ENCODE measurements at places on chromosomes 5 and 9.

DNA sequence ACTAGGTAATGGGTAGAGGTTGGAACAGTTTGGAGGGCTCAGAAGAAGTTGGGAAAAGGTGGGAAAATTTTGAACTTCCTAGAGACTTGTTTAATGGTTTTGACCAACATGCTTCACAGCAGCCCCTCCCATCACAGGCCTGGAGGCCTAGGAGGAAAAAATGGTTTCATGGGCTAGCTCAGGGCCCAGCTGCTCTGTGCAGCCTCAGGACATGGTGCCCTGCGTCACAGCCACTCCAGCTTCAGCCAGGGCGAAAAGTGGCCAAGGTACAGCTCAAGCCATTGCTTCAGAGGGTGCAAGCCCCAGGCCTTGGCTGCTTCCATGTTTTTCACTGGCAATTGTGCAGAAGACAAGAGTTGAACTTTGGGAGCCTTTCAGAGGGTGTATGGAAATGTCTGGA lies 453.7 kb downstream of the LRRC70 start:
- no peak for DNase-seq

GRCh38 chr9:134959126-134959970 lies 41.6 kb upstream of the FCN1 start:
- no peak for DNase-seq

GRCh38 chr5:54883374-54884194 lies 101.8 kb downstream of the ESM1 start:
- DNase-seq = no peak

DNA sequence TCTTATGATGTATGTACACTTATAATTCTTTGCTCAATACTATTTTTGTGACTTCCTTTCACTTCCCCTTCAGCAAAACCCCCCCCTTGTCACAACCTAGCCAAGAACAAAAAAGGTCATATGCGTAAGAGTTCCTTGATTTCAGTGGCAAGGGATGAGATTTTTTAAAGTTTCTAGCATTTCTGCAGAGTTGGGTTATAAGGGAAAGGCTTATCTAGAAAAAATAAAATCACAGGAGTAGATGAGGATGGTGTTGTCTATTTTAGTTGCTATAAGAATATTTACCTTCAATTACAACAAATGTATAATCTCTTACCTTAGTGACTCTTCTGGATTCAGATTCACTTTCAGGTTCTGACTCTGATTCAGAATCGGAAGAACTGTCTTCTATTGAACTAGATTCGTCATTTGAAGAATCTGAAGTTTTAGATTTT lies 184.6 kb downstream of the AP3B1 start:
- no peak for DNase-seq

DNA sequence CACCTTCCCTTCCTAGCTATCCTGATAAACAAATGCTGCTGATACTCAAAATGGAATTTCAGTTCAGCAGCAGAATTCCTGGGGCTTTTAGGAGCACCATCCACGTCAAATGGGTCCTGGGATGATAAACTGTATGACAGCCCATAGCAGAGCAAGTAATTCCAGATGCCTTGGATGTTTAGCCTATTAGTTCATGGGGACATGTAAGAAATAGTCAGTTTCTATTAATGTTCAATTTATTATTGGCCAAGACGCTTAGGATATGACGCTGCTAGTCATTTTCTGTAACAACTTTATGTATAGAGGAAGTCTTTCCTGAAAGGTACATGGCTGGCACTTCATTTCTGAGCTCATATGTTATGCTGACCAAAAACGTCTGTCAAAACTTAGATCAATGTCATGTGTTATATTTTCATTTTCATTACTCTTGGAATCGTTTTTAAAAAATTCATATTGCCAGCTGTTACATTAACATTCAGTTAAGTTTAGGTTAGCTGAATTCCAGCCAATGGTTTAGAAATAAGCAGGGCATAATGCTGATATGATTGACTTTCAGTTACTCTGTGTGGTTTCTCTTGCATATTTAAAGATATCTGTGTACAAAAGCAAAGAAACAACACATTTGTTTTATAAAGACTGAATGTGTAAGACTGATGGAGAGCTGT lies 243.8 kb downstream of the CSNK1G3 start:
- DNase-seq = no peak
